ENCODE measurements at places on chromosomes 12 and 14. TPM values are rescaled to one million over a fixed set of nuclear protein-coding genes. Genes with fewer than 3 reads are reported as not detected.

GRCh38 chr14:21884995-21885394 lies 211.4 kb upstream of the OR4E1 start:
- no peak for DNase-seq

DNA sequence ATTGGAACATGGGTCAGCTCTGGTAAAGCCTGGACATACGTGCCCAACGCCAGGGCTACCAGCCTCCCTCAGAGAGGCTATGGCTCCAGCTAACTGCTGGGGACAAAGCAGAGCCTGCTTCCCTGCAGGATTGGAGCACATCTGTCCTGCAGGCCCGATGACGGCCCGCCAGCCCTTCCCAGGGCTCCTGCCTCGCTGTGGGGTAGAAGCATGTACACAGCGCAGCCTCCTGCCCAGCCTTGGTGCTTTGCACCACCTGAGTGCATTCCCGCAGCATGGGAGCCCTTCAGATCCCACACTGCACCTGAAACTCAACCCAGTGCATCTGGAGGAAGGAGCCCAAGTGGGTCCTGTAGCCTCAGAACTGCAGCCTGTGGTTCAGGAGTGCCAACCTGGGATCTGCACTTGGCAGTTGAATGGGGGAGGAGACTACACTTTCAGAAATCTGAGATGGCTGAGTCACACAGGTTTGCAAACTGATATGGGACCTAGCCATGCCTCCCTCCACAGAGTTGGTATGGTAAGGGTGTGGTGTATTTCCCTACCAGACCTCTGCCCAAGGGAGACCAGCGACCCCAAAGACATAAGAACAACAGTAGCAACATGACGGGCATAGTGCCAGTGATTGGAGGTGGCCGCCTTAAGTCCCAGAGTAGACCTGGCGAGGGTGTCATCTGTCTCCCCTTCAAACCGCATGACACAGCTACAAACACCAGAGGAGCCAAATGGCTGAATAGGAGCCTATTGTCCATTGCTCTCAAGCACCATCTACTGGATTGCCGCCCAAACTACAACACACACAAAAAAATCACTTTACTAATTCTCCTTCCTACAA lies 273.9 kb upstream of the MIS18BP1 start:
- DNase-seq, result peak; percentile 7

GRCh38 chr14:70635971-70636595 lies 5.6 kb upstream of the TTC9 start:
- DNase-seq, result no peak

CCDC60 gene
- 0.01 TPM for polyA plus RNA-seq

DNA sequence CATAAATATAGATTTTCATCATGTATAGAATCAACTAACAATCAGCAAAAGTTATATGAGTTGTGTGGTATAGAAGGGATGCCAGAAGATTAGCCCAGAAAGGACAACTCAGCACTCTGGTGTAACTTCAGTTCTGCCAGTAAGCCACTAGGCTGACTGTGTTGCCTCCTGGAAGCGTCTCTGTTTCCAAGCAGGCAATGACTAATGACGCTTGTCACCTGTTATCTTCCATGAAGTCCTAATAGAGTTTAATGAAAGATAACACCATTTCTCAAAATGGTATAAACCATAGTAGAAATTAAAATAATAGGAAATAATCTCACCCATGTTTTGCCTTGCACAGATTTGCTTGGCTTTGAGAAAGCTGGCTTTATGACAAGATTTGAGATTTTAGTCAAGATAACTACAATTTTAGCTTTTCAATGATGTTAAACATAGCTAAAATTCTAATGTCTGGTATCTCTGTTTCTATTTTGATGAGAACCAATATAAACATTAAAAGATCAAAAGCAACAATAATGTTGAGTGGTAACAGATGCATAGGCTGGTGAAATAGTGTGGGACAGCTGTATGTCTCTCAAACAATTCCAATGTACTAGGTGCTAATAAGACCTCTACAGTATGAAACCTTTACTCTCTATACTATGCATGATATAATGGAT lies 9.0 kb upstream of the RNU6-7 start:
- DNase-seq, result no peak

DNA sequence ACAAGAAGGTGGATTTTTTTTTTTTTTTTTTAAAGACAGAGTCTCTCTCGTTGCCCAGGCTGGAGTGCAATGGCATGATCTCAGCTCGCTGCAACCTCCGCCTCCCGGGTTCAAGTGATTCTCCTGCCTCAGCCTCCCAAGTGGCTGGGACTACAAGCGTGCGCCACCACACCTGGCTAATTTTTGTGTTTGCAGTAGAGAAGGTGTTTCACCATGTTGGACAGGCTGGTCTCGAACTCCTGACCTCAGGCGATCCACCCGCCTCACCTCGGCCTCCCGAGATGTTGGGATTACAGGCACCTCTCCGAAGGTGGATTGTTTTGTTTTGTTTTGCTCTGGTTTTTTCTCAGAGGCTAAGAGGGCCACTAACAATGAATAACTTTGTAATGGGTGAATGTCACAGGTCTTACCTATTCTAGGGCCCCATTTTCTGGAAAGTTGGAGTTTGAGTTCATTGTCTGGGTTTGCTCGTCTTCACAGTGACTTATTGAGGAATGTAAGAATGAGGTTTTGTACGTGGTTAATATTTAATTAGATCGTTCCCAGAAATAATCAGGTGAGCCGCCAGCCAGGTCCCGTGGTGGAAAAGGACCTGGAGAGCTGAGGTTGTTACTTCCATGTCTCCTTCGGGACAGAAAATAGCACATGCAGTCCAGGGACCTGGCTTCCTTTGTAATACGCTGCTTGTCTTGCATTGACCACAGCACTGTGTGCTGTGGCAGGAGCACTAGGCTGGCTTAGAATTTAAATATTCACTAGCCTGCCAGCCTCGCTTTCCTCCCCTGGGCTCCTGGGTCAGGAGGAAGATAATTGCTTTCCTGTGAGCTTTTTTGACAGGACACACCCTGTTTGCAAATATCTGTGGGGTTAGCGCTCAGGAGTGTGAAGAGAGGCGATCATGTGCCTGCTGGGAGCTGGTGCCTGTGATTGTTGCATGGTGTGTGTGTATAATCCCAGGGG lies 2.3 kb downstream of the HIP1R start:
- DNase-seq, result peak; percentile 89

RFX4 gene
- polyA plus RNA-seq, result 0.13 TPM

GRCh38 chr12:89239534-89239933 lies 112.8 kb downstream of the DUSP6 start:
- DNase-seq, result no peak

GRCh38 chr12:125110641-125111360 lies 45.6 kb downstream of the AACS start:
- no peak for DNase-seq

DNA sequence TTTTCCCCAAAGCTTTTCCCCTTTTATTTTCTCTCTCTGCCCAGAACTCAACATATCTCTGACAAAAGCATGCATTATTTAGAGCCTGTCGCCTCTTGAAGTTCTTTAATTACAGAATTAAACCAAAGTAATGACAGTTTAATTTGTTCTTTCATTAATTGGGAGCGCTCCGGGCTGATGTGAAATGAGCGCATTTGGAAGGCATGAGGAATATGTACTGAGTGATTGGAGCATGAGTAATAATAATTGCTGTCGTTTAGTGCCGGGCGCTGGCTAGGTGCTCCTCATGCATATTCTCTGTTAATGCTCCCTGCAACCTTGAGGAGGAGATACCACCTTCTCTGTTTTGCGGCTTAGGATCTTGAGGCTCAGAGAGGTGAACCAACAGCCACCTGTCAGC lies 120.5 kb downstream of the SLC25A47 start:
- DNase-seq, result no peak

DNA sequence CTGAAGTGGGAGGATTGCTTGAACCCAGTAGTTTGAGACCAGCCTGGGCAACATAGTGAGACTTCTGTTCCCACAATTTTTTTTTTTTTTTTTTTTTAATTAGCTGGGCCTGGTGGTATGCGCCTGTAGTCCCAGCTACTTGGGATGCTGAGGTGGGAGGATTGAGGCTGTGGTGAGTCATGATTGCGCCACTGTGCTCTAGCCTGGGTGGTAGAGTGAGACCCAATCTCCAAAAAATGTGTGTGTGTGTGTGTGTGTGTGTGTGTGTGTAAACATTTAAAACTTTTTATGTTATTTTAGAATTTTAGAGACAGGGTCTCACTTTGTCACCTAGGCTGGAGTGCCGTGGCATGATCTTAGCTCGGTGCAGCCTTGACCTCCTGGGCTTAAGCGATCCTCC lies 6.8 kb downstream of the PPP1R36 start:
- DNase-seq, result no peak

GRCh38 chr14:89308232-89308959 lies 108.6 kb downstream of the FOXN3 start:
- DNase-seq, result no peak

- no peak for DNase-seq
Measured at GRCh38 chr12:122081083-122081696, 2.6 kb downstream of the MLXIP start.

DNA sequence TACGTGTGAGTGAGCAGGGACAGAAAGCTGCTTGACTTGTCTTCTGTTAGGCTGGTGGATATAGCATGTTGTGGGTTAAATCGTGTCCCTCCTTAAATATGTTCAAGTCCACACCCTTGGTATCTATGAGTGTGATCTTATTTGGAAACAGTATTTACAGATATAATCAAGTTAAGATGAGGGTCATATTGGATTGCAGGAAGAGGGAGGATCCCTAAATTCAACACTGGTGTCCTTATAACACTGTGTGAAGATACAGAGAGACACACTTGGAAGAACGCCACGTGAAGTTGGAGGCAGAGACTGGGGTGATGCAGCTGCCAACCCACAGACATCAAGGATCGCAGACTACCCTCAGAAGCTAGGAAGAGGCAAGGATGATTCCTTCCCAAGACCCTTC lies 275.2 kb upstream of the SSTR1 start:
- no peak for DNase-seq

AICDA gene
- 1.0 TPM for polyA plus RNA-seq

KLHL33 gene
- polyA plus RNA-seq, result 0.64 TPM

- DNase-seq, result no peak
Measured at GRCh38 chr12:90299121-90299520, 590.5 kb upstream of the ATP2B1 start.

DNA sequence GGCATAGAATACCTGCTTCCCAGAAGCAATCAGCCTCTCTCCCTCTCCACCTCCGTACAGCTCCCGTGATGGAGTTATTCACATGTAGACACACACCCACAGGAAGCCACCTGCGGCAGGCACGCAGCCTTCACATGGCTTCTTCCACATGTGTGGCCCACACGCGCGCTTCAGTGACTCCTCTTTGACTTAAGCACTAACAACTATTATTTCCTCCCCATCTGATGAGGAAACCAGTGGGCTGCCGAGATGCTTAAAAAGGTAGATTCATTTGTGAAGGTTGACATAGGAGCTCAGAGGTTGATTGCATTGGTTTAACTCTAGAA lies 69.3 kb downstream of the PRMT8 start:
- DNase-seq, result no peak

DNA sequence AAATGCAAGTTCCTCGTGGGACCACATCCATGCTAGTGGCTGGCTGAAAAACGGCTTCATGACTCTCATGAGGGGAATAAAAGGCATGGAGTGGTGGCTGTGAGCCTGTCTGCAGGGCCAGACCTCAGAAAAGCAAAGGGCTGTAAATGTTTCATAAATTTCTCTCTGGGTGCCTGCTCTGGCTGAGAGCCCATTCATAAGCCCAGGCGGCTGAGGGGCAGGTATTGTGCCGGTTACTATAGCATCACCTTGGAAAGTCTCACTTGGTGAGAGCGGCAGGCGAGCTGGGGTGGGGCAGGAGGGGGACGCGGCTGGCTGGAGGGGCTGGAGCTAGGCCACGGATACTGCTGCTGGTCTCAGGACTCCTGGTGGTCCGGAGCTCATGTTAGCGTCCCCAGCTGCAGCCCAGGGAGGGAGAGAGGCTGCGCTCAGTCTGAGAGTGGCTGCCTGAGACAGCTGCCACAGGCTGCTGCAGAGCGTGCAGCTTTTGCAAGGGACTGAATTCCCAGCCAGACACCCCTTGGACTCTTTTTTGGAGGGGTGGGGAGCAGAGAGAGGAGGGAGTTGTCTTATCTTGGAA lies at the start of gene SLC17A8:
SLC17A8 (plus strand) TSS at position 431 of the 580 bp plus-strand sequence. CDS start 318 bp downstream, outside the sequence.
- DNase-seq, result no peak

- no peak for DNase-seq
Measured at GRCh38 chr12:1453810-1454209, 140.6 kb downstream of the FBXL14 start.

- DNase-seq, result peak; percentile 87
Measured at GRCh38 chr14:21024585-21025370, at the start of gene NDRG2. NDRG2 (minus strand) TSS chr14:21025061; CDS start chr14:21023315, 1,746 bp downstream.

- DNase-seq, result peak; percentile 23
Measured at GRCh38 chr14:96053600-96054381, 14.6 kb downstream of the C14orf132 start.

KRT82 gene
- polyA plus RNA-seq, result not detected

JPH4 gene
- 6.6 TPM for polyA plus RNA-seq

DNA sequence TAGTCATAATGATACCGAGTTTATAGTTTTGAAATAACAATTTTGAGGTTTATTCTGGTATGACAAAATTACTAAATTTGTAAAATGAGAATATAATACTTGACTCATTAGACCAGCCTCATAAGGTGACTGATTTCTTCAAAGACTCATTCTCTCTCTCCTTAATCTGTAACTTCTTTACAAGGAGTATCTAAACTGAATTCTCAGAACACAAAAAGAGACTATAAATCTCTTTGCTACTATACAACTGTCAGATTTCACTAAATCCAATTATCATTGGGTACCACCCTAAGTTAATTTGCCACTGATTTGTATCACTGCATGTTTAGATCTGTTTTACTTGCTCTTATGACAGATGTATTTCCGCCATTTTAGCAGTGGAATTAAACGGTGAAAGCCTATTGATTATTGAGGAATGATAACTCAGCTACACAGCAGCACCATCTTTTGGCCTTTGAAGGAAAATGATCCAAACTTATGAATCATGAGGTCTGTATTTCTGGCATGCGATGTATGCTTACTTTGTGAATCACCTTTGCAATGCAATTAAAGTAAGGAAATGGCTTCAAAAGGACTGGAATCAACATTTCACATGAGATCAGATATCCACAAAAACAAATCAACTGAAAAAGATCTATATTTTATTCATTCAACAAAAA lies 161.2 kb downstream of the RERGL start:
- no peak for DNase-seq

TSPAN8 gene
- polyA plus RNA-seq, result 595 TPM

GNS gene
- 337 TPM for polyA plus RNA-seq

STXBP6 gene
- polyA plus RNA-seq, result 27.8 TPM

Measured in large intestine (tissue), 12 donors.